ENCODE measurements at places on chromosomes 4 and X.

DNA sequence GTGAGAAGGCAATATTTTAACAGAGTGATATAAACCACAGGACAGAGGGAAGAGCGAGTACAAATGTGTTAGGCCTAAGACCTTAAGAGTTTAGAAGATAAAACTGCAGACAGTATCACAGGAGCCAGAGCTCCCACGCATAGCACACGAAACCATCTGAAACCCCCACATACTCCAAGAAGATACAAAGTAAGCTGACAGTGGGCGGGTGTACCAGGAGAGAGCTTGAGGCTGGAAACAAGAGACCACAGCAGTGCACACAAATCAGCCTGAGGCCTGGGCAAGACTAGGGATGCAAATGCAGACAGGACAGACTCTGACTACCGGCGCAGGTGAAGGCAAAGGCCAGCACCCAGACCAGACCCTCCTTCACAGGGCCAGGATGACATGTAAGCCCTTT is 54.1 kb upstream of the ARHGAP24 start:
- no peak for DNase-seq

GRCh38 chrX:24027985-24028384 is 999 bp upstream of the KLHL15 start:
- no peak for DNase-seq

DNA sequence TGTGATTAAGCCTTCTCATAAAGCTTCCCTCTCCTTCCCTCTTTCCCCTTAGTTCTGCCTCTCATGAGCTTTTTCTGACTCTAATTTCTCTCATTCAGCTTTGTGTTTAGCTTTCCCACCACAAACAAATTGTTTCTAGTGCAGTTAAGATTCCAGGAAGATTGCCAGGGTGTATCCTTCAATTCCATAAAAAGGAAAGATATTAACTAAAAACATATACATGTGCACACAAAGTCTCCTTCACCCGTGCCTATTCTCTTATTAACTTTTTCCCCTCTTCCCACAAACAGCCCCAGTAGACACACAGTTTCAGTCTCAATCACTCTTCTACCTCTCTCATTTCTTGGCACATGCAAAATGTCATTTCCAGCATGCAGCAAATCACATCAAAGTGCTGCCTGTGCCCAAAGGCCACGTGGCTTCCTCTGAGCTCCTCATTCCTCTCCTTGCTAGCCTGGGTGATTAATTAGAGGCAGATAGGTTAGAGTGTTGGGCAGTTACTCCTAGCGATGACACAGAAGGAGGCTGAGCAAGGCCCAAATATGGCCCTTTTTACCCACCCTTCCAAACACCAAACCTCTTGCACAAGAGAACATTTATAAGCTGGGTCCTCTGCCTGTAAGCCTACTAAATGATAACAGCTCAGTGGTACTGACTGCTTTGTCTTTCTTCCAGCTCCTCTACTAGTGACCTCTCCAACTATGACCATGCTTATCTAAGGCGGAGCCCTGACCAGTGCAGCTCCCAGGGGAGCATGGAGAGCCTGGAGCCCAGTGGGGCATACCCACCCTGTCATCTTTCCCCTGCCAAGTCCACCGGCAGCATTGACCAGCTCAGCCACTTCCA is 159.6 kb downstream of the SOWAHB start:
- no peak for DNase-seq

DNA sequence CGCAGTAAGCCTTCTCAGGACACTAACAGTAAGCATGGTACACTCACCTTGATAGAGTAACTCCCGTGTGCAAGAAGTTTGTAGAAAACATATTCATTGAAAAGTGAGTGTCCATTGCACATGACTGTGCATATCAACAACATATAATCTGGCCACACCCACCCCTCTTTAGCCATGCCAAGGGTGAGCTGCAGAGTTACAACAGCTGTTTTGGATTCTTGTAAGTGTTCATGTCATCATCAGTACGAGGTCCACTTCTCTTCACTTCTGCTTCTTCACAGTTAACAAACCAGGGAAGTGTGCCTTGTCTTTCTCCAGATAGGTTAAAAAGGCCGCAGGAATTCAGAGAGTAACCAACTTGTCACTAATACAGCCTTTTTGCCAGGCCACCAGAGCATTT is 116.6 kb downstream of the IRF2 start:
- DNase-seq, result no peak

GRCh38 chr4:94498502-94498901 is 46.8 kb downstream of the PDLIM5 start:
- no peak for DNase-seq

DNA sequence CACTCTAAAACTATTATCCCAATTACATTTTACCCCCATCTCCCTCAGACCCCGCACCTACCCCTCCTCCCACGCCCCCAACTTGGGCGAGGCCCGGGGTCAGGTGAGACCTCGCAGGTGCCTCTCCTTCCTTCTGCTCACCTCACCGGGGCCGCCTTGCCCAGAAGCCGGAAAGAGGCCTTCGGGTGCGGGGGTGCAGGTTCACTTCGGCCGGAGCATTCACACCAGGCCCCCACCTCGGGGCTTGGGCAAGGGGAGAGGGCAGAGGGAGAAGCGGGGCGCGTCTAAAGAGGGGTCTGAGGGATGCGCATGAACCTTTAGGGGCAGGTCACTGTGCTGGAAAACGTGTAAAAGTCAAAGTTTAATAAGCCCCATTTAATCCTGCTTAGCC is 427 bp downstream of the ZNF182 start:
- peak; percentile 53 for DNase-seq

DNA sequence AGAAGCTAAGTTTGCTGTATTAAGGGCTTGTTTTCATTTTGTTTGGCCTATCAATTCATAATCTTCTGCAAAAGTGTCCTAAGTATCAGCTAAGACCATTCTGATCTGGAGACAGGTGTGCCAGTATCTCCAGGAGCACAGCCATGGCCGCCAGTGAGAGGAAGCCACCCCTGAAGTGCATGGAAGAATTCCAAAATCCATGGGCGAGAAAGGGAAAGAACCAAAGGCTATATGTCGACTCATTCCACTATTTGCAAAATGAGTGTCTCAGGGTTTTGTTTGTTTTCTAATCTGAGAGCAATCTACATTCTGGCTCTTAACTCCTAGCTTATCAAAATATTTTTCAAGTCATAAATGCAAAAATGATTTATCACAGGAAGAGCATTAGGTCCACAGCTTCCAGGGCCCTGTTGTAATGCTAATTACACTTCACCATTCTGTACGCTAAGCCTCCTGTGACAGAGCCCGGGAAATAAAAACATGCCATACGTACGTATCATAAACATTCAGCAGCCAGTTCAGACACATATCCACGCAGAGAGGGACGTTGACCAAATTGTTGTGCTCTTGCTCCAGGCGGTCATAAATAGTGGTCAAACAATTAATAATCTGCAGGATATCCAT is 137.3 kb upstream of the FTHL17 start:
- no peak for DNase-seq

- DNase-seq, result no peak
These were observed 70.6 kb upstream of the PROM1 start for GRCh38 chr4:16154451-16154850.

DNA sequence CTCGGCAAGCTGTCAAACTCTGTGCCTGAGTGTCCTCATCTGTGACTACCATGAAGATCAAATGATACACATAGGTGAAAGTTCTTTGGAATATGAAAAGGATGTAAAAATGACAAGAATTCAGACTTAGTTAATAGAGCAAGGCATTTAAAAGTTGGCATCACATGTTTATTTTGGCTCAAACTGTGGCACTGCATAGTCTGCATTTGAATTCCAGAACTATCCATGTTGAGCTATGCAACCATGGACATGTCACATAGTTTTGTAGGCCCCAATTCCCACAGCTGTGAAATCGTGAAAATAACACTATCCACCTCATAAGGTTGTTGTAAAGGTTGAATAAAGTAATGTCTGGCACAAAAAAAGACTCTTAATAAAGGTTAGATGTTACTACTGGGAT is 33.9 kb downstream of the AFF2 start:
- no peak for DNase-seq

GRCh38 chr4:122619611-122620010 is 1.3 kb downstream of the IL21 start:
- DNase-seq, result no peak

- no peak for DNase-seq
These were observed 138.8 kb downstream of the DTHD1 start for GRCh38 chr4:36420111-36420679.

DNA sequence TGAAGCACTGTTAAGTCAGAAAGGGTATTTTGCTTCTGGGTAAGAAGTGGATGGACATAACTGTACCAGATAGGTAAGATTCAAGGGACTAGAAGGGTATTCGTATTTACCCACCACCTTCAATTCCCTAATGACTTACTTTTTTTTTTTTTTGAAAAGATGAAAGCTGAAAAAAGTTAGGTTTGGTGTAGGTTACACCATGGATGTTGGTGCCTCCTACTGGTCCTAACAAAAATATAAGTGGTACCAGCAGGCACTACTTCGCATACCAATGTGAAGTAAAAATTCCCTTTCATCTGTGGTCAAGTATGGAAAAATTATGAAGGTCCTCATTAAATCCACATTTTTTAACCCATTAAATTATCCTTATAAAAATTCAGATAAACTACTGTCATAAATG is 7.2 kb downstream of the ANKRD17 start:
- no peak for DNase-seq

GRCh38 chr4:95889662-95890061 is 49.8 kb downstream of the PDHA2 start:
- no peak for DNase-seq

DNA sequence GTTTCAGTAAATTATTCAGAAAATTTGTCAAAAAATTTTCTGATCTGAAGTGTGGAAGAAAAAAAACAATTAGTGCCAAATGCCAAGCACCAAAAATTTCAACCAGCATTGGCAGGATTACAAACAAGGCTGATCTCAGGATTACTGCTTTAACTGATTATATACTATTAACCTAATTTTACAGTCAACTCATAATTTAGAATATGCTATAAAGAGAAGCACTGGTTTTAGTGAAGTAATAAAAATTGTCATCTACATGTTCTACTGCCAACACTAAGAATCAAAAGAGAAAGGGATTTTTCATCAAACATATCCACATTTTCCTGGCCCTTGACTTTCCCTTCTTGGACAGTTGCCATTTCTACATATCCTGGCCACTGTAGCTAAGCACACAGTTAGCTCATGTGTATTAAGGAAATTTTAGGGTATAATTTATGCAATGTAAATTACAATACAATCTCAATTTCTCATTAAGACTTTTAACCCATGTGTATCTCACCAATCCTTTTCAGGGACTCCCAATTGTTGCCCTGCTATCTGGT is 33.8 kb downstream of the THOC2 start:
- no peak for DNase-seq

DNA sequence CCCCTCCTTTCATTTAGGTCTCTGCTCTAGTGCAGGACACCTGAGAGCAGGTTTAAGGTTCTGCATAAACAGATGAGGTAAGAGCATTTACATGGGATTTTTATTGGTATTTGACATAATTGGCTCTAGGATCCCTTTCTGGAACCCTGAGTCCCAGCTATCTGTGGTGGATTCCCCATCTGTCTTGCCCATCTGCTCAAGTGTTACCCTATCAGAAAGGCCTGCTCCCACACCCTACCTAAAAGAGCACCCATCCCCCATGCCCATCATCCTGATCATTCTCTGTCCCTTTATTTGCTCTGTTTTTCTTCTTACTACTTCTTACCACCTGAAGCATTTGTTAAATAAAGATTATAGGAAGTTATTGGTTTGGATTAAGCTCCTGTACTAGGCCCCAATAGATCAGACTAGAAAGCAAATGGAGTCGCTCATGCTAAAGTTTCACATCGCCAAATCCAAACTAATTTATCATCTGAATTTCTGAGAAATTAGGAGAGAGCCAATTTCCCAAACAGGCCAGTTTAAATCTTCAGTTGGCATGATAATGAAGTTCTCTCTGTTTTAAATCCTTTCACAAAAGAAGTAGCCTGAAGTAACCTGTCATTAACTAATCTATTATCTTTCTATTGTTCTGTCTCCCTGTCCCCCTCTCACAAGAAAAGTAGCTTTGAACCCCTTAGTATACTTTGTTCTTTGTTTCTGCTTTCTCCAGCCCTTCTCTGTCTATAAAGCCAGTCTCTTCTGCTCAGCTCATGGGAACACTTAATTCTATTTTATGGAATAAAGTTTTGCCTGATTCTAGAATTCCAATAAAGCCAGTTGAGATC is 178.6 kb downstream of the ZNF674 start:
- DNase-seq, result no peak

- no peak for DNase-seq
These were observed 951.2 kb upstream of the DIAPH2 start for GRCh38 chrX:95733426-95733825.

- no peak for DNase-seq
These were observed 87.9 kb downstream of the YIPF7 start for GRCh38 chr4:44563496-44563895.

DNA sequence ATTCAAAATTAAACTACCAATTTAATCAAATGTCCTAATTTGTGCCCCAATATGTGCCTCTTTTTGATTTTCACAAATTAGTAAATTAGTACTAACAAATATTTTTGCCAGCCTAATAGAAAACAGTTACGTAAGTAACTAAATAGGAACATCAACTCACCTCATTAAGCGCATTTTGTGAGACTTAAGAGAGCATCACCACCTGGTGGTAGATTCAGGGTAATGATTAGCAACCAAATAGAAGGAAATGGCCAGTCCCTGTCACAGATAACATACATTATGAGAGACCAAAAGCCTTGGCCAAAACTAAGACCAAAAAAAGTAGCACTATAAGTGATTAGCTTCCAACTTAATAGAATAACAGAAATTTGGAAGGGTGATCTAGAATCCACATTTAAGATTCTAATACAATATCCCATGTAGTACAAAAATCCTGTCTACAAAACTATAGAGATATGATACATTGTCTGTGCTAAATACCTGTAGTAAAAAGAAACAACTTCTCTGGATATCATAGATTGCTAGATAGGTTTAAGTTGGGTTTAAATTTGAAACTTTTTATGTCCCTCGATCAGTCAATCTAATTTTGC is 46.7 kb downstream of the C4orf46 start:
- DNase-seq, result no peak

DNA sequence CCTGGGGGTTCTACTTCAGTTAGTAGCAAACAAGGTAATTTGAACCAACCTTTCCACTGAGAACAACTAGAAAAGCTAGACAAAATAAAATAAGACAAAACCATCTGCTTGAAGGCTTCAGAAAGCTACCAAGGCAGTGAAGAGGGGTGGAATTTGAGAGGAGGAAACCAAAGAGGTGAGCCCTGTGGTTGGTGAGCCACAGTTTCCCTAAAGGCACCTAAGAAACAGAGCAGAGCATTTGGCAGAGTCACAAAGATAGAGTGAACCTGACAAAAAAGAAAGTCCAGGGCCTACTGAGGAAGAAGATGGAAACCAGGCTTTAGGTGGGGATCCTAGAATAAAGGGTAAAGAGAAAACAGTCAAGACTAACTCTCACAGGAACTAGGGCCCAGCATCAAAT is 44.3 kb downstream of the CHST7 start:
- no peak for DNase-seq

GRCh38 chr4:151700566-151701316 is 60.1 kb downstream of the GATB start:
- DNase-seq, result no peak

GRCh38 chr4:177023951-177024350 is 231.2 kb upstream of the VEGFC start:
- DNase-seq, result no peak

All from Peyer's patch (tissue), 4 donors.